ENCODE measurements at places on chromosomes 12 and 14.

GRCh38 chr14:81268016-81268416 lies 47.3 kb upstream of the GTF2A1 start:
- DNase-seq, result no peak

- no peak for DNase-seq
These were observed 126.7 kb upstream of the CCDC196 start for GRCh38 chr14:66359500-66359899.

DNA sequence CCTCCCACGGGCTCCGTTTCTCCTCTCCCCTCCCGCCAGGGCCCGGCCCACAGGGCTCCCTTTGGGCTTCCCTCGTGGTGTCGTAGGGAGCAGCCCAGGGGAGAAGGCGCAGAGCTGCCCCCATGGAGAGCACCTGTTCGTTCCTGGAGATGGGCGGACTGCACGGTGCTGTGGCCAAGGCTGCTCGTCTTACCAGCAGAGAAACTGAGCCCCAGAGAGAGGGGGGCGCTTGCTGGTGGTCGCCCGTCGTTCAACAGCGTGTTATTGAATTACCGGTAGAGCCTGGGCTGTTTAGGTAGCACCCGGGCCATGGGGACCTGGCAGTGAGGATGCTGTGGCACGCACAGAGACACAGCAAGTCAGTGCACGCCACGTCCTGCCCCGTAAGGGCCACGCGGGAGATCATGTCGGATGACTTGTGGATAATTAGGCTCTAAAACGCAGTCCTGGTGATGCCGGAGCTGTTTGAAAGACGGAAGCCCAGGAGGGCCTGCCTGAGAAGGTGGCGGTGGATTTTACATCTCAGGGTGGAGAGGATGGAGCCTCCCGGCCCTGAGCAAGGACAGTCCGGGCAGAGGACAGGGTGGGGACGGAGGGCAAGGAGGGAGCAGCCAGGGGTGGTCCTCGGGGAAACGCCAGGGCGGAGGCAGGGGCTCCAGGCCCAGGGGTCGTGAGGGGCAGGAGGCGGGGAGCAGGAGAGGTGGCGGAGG lies 134.4 kb downstream of the ADGRD1 start:
- no peak for DNase-seq

- DNase-seq, result no peak
These were observed 78.0 kb upstream of the MDM1 start for GRCh38 chr12:68410018-68410660.

GRCh38 chr12:29163146-29163545 lies 14.1 kb downstream of the FAR2 start:
- DNase-seq, result no peak

- no peak for DNase-seq
These were observed 23.4 kb downstream of the TSPAN8 start for GRCh38 chr12:71134405-71134804.

DNA sequence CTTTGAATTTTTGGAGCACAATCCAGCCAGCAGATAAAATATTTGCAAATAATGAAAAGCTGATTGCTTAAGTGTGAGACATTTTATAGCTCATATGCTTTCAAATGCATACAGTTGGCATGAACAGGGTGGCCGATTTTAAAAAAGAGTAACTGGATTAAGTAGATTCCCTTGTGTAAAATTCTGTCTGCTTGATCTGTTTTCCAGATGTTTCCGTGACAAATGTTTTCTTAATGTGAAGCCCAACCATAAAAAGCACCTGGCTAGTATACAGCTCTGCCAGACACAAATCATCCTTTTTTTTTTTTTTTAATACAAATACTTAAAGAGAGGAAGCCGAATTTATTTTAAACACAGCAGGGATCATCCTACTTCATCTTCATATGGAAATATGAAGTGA lies 440.7 kb downstream of the CCER1 start:
- no peak for DNase-seq

DNA sequence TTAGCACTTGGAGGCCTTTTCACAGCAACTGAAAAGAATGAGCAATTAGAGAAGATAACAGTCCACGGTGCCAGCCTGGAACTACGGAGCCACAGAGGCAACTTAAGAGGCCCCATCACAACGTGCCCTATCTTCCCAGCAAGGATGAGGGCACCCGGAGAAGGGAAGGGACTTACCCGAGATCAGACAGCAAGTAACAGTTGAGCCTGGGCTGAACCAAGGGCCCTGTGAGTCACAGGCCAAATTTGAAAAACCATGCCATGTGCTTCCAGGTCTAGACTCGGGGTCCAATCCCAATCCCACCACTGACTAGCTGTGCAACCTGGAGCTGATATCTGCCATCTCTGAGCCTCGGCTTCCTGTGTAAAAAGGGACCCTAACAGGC lies 42.2 kb downstream of the PITPNM2 start:
- no peak for DNase-seq

DNA sequence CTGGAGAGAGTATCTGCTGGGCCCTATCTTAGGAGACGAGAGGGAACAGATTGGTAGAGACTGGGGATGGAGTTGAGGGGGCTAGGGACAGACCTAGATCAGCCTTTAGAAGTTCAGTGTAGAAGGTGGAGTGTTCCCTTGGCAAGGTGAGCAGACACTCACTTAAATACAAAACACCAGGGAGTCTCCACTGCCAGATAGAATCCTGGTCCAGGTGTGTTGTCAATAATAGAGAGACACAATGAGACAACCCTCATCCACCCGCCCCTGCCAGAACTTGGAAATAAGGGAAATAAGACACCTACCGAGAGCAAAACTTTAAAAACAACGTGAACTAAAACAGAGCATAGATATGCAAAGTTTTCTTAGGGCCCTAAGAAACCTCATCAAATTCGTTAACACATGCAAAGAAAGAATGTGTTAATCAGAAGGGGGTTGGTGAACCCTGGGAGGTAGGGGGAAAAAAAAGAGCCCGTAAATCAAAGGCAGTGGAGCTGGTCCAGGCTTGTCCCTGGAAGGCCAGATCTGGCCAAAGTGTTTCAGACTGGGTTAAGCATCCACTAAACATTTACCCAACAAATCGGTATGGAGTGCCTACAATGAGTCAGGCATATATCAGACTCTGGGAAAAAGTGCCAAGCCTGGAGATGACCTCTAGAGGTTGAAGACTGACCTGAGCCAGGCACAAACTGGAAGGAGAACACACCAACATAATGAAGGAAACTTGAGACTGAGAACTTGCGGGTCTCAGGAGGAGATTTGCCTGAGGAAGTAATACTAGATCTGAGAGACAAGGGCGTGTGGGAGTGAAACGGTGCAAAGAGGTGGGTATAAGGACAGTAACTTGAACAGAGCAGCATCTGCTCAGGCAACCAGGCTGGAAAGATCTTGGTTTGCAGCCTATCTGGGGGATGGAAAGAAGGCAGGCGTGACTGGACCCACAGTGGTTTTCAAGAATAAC lies 37.0 kb upstream of the OTX2 start:
- DNase-seq, result no peak

DNA sequence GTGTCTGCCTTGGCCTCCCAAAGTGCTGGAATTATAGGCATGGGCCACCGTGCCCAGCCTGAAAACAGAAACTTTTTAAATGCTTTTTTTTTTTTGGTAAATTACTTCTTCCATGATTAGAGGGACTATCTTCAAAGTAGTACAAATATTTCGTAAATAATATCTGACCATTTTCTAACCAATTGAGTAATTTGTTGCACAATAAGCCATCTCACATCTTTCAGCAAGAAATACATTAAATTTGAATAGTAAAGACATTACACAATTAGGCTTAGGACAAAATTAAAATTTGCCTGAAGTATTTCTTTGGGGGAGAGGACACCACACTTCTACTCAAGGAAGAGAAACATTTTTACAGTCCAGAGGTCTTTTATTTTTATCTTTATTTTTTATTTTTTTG lies 84.7 kb upstream of the STRN3 start:
- no peak for DNase-seq

DNA sequence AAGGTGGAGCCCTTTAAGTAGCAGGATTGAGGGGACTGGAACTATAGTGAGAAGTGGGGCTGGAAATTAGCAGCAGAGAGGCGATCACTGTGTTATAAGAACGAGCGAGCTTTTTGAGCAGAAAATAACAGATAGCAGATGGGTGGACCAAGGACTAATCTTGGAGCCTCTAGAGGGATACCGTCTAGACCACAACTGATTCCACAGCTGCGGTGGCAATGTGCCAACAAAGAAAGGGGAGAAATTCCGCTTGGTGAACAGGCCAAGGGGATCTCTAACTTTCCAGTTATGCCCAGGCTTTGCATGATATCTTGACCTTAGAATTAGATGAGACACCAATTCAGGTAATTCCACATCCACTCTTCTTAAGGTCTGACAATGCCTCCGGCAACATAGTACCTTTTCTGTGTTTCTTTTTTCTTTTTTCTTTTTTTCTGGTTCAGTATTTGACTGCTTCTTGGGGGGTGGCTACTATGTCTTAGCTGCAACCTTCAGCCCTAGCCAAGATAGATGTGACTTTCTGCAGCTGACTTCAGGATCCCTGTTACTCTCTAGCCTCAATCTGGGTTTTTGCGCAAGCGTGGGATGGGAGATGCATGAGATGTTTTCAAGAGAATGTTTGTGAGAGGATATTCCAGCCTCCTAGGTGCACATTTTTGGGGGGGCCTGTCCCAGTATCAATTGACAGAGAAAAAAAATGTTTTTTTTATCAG lies 143.4 kb upstream of the CPSF6 start:
- DNase-seq, result no peak

- DNase-seq, result no peak
These were observed 115.6 kb upstream of the FBXO33 start for GRCh38 chr14:39547845-39548244.

GRCh38 chr12:111467092-111467856 lies 61.6 kb downstream of the SH2B3 start:
- no peak for DNase-seq

DNA sequence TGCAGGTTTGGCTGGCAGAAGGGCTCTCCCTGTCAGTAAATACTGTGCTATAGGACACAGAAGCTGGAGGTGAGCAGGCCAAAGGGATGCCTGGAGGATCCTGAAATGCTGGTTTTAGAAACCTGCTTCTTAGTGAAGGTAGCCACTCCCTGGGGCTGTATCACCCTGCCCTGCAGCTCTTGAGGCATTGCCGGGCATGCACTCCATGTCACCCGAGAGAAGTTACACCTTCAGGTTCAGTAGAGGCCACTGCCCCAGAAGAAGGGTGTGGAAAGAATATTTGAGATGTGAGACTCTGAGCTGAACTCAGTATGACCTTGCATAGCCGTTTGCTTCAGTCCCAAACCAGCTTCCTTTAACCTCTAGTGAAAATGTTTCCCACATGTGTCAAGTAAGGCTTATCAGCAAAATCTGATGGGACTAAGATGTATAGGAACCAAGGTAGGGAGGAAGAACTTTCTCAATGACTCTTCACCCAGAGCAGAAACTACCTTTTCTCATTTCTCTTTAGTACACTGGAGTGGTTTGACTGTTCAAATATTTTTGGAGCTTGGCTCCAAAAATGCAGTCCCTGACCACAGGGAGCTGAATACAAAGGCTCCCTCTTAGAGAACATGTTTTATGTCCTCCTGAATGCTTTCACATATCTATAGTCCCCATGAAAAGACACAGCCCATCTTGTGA lies 164.5 kb upstream of the DYRK2 start:
- DNase-seq, result no peak

GRCh38 chr14:99603471-99604277 lies at the start of gene CCDC85C:
CCDC85C (minus strand) TSS chr14:99604207; CDS start chr14:99603959, 248 bp downstream.
- no peak for DNase-seq

GRCh38 chr12:56840922-56841321 lies 77.8 kb downstream of the HSD17B6 start:
- no peak for DNase-seq

DNA sequence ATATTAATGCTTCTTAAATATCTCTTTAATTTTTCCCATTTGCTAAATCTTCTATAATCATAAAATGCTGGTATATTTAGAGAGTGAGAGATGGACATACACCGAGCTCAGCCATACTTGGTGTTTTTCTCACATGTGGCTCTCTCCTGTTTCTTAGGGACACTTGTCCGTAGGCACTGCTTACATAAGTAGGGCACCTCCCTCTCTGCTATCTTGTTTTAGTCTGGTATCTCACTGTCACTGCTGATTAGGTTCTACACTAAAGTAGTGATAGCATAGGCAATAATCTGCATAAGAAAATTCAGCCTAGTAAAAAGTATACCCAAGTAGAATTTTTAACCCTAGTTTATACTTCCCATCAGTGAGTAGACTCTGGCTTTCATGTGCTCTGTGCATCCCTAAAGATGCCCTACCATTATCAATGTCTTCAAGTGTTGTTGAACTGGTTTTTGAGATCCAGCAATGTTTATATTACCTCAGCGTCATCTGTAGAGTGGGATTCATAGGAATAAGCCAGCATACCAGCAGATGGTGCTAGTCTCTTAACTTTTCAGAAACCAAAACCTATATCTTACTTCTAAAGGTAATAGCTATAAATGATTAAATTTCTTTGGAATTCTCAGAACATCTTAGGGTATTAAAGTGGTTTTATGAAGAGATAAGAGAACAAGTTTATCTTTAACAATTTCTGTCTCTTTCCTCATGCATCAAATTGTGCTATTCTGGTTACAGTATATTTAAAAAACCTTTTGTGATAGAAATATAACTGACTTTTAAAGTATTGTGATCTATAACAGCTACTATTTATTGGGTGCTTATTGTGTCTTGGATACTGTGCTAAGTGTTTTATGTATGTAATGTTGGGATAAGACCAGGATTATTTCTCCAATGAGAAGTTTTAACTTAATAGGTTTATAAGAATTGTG lies 32.9 kb downstream of the ARID2 start:
- no peak for DNase-seq

DNA sequence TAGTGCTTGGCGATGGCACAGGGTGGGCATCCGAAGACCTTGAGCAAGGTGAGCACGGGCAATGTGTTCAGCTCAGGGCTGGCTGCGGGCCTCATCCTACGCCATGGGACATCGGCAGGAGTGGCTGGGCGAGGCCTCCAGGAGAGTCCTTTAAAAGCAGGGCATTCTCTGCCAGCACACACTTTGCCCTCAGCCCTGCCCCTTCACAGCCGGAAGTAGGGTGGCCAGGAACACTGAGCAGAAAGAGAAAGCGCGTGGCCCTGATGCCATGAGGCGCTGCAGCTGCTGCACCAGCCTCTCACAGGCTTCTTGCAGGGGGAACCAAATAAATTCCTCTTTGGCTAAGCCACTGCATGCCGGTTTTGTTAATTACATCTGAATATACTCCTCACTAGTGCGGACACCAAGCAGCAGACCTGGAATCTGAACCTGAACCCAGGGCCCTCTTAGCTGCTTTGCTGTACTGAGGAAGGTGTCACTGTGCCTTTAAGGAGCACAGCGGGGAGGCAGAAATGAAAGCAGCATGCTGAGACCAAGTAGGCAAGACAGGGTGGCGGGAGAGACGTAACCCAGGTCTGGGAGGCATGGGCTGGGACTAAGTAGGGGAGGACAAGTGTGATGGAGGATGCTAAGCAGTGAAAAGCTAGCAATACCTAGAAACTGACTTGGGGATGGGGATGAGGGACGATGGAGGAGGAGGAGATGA lies 155.2 kb downstream of the TTC7B start:
- no peak for DNase-seq

DNA sequence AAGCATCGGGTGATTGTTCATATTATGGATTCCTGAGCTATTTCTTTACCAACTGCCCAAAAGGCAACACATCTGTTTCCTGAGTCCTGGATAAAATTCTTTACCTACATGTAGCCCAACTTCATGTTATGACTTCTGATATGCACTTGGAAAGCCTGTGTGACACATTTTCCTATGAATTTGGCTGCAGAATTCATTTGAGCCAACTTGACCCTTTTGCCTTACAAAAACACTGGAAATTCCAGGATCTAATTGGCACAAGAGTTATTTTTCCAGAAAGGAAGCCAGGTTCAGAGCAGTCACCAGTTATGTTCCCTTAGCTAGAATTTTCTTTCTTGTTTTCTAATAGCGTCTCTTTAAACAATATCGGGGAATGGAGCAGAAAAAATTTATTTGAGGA lies 202.5 kb upstream of the LRIG3 start:
- no peak for DNase-seq

All from stimulated activated CD4-positive, alpha-beta T cell treated with anti-CD3 and anti-CD28 coated beads, Interleukin-1b, Interleukin-23, amount 100 ng/mL, for 1 hour (primary cell).